ENCODE measurements at places on chromosomes 3 and 15.

GRCh38 chr15:76169911-76170800 lies 110.4 kb downstream of the TMEM266 start:
- DNase-seq, result no peak

- DNase-seq, result no peak
Measured at GRCh38 chr3:19348500-19348899, 200.2 kb downstream of the KCNH8 start.

DNA sequence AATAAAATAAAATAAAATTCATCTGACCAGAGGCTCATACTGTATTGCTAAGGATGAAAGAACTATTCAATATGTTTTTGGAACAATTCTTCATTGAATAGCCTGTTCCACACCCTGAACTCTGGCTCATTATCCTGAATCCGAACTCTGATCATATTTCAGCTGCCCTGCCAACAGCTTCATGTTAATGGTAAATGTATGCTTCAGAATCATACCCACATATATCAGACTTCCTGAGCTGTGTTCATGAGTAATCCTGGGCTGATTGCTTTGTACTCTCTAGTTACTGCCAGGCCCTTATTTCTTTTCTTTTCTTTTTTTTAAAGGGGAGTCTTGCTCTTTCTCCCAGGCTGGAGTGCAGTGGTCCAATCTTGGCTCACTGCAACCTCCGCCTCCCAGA lies 11.8 kb downstream of the INO80 start:
- no peak for DNase-seq

- no peak for DNase-seq
Measured at GRCh38 chr3:183189641-183190040, 27.1 kb upstream of the LAMP3 start.

DNA sequence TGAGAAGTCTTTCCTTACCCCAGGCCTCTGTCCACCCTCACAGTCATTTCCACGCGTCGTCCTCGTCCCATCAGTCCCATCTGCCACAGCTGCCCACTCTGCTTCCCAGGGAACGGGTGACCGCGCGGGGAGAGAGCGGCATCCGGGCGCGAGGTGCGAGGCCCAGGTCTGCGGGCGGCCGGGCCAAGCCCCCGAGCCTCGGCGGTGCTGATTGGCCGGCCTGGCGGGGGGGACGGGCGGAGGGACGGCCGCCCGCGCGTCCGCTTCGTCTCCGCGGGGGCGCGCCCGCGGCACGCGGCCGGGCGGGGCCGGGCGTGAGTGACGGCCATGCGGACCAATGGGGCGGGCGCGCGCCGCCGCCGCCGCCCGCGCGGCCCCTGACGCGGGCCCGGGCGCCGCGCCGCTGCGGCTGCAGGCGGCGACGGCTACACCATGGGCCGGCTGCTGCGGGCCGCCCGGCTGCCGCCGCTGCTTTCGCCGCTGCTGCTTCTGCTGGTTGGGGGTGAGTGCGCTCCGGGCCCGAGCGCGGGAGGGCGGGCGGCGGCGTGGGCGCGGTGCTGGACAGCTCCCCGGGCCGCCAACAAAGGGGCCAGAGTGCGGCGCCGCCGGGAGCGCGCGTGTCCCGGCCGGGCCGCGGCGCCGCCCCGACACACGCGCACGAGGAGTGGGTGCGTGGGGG lies at the start of gene PODXL2:
Gene PODXL2 (plus strand): TSS at position 398 of the 679 bp plus-strand sequence. CDS start 35 bp downstream, at position 433.
- no peak for DNase-seq

DNA sequence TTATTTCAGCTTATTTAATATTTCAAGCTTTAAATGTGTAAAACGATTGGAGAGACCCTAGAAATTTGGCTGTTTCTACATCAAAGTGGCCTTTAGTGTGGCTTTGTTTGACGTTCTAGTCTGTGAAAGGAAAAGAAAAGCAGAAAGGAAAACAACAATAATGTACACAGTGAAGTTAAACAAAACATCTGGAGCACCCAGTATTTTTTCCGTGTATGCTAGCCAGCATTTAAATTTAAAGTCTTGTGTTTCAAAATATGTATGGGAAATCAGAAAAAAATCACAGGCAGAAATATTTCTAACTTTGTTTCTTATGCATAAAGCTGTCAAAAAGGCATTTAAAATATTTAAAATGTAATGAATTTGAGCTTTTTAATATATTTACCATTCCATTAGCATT lies 218.1 kb downstream of the NAALADL2 start:
- no peak for DNase-seq

- DNase-seq, result no peak
Measured at GRCh38 chr15:70490838-70491155, 272.6 kb downstream of the UACA start.

- DNase-seq, result no peak
Measured at GRCh38 chr3:105349684-105350387, 16.9 kb upstream of the ALCAM start.

DNA sequence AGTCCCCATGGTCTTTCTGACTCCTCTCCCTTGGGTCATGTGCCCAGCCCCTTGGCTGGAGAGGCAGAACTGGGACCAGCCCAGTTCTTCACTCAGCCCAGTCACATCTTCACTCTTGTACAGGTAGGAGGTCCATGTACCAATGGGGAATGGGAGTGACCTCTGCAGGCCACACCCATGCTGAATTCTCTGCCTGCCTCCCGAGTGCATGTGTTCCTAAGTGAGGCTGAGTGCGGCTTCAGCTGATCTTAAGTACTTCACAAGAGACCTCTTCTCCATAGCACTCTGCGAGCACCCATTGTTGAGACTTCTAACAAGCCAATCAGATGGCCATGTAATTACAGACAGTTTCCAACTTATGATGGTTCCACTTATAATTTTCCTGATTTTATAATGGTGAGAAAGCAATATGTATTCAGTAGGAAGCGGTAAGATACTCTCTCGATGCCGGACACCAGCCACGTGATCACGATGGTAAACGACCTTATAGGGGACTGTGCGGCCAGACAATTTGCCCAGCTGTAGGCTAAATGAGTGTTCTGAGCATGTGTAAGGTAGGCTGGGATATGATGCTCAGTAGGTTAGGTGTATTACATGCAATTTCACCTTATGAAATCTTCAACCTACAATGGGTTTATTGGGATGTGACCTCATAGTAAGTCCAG lies 112.1 kb downstream of the KLF13 start:
- no peak for DNase-seq

DNA sequence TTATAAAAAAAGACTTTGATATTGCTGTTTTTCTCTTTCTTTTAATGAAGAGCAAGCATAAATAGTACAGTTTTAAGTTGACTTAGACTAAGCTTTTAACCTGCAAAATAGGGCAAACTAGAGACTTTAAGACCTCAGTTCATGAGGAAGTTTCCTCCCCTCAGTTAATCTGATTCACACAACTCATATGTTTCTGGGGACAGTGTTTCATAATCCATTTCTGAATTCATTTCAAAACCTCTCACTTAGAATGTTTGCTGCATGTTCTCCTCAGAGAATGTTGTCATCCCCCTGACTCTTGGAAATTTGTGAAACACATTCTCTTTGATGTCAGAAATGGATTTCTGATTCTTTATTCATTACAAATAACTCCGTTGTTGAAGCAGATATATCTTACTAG lies 79.3 kb upstream of the SKOR1 start:
- DNase-seq, result no peak

DNA sequence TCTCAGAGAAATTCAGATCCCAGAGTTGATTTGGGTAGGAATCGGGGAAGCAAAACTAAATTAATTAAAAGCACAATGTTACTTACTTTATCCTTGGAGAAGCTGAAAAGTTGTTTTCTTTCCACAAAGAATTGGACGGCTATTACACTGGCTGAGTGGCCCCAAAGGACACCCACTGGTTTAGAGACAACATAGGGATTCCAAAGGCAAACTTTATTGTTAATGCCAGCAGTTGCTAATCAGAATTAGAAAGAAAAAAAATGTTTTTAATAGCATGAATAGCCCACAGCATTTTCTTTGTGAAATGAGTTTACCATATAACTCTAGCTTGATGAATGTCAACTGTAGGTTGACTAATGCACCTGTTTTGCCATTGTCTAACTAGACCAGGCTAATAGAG lies 51.7 kb downstream of the WDR49 start:
- no peak for DNase-seq

DNA sequence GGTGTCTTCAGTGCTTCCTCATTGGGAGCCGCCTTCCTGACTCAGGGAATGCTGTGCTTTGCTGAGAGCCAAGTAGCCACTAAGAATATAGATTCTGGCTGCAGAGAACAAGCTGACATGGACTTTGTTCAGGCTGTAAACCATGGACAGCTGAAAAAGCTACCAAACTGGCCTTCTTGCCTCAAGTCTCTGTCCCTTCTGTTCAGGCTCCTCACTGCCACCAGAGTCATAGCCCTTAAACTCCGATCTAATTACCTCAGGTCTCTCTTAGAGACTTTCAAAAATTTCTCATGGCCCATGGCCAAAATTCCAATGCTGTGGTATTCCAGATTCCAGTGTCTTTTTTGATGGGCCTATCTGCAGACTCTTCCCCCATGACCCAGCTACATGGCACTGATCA lies 19.4 kb upstream of the PTX3 start:
- no peak for DNase-seq

- no peak for DNase-seq
Measured at GRCh38 chr3:180433152-180433551, 168.8 kb upstream of the TTC14 start.

- DNase-seq, result no peak
Measured at GRCh38 chr15:78641102-78641748, at the start of gene CHRNB4. TSS of gene CHRNB4 (minus strand) at chr15:78641210. CDS start at chr15:78641133, 77 bp downstream.

Data from stimulated activated CD4-positive, alpha-beta T cell treated with anti-CD3 and anti-CD28 coated beads, Interleukin-12 subunit alpha, Interleukin-12 subunit beta, amount 100 ng/mL, for 24 hours (primary cell).